Adrenal gland (tissue), 19 donors: ENCODE measurements at places on chromosomes 13 and 19.

DNA sequence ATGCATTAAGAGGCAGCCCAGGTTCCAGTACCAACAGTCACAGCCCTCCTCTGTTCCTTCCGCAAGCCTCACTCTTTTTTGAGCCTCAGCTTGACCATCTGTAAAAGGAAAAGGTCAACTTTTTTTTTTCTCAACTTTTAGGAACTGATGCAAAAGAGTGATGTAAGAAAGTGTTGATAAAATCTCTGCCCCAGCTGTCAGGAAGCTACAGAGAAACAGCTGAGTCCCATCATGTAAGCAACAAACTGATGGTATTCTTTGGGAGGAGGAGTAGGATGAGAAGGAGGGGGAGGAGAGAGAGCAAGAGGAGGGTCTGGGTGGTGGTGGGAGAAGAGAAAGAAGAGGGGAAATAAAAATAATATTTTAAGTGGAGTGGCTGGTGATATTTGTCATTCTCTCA is 233.9 kb upstream of the TSHZ3 start:
- no peak for DNase-seq

DNA sequence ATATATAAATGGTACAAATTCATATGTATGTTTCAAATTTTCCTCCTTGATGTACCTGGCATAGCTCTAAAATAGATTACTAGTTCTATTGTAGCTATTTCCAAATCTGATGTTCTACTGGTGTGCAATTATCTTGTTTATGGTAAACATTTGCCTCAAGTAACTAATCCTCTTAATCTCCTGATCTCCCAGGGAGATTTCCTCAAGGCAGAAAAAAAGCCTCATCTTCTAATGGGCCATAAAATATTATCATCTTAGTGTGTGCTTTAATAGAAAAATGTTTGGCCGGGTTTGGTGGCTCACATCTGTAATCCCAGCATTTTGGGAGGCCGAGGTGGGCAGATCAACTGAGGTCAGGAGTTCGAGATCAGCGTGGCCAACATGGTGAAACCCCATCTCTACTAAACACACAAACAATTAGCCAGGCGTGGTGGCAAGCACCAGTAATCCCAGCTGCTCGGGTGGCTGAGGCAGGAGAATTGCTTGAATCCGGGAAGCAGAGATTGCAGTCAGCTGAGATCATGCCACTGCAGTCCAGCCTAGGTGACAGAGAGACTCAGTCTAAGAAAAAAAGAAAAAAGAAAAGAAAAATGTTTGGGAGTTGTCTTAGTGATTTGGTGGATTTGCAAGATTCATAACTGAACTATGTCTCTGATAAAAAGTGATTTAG is 498.9 kb upstream of the SLITRK5 start:
- no peak for DNase-seq

DNA sequence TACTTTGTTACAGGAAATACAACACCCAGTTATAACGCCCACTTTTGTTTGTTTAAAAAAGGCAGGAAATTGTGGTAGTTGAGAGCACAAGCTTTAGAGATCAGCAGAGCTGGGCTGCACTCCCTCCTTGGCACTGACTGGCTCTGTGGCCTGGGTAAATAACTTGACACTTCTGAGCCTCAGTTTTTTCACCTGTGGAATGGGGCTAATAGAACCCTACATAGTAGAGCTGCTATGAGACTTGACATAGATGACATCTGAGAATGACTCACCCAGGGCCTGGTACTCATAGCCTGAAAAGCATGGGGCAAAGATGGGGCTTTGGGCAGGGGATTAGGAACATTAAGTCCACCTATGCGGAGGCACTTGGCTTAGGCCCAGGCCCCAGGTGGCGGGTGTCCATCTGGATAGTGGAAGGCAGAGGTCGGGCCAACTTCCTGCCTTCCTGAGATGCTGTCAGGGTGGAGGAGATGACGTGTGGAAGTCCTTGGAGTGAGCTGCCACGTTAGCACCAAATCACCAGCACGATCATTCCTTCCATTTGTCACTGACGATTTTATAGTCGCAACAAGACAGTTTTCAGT is 159.1 kb downstream of the KATNAL1 start:
- DNase-seq = no peak

DNA sequence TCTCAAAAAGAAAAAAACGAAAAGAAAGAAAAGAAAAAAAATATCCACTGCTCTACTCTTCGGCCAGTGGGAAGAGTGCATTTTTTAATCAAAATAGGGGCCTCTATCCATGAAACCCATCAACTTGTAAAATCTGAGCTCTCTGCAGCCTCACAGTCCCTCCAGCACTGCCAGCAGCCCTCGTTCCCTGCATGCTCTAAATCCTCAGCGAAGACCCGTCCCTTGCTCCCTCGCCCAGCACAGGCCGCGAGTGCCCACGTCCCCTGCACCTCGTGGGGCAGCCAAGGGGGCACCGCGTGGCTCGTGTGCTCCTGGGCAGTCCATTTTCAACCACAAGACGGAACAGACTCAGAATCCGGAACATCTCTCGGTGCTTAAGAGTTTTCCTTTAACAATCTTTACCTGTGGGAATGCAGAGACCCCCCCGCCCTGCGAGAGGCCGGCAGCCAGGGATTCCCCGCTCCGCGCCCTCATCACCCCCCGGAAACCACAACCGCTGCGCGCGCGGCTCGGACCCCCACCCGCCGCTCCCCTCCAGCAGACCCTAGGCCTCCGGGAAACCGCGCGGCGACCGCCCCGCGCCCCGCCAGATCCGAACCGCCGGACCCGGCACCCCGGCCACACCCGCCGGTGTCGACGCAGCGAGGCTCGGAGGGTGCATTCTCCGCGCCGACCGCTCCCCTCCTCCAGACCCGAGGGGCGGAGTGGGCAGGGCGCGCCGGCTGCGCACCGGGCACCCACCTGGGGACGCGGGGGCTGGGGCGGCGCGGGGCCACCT is 638 bp downstream of the ANKRD27 start:
- no peak for DNase-seq

DNA sequence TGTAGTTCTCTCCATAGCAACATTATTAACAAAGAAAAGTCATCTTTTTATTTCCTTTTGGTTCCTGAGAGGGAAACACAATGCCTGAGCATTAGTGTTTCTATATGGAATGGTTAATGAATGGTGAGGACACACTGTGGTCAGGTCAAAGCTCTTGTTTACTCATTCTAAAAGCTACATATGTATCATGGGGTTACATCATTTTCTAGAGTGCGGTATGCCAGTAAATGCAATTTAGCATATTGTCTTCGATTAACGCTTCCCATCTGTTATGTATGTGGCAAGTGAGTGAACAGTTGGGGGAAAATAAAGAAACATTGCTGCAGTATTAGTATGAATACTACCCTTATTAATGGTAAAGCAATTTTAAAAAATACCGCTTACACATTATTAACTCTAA is 1152.2 kb upstream of the SPRY2 start:
- no peak for DNase-seq
